ENCODE measurements at places on chromosomes 12 and 14. TPM values are rescaled to one million over a fixed set of nuclear protein-coding genes. Genes with fewer than 3 reads are reported as not detected.

The TXNRD1 gene
- total RNA-seq, result 108 TPM

The LRRK2 gene
- total RNA-seq, result 0.05 TPM

DNA sequence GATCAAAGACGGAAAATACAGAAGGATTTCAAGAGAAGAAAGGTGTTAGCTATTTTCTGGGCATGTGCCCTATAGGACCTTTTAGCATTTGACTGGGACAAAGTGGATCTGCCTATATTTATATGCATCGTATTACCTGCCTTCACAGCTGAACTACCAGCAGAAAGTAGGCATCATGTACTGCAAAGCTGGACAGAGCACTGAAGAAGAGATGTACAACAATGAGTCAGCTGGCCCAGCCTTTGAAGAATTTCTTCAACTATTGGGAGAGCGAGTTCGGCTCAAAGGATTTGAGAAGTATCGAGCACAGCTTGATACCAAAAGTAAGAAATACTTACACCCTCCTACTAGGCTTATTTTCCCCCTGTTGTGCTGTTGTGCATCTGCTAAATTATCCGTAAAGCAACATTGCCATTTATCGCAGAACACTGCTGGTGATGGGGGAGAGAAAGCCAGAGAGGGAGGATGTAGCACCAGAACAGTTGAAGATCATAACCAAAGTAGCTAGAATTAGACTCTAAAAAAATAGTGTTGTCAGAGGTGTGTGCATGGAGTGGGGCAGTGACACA, 282.0 kb upstream of the RGS6 start:
- no peak for DNase-seq
- no peaks in the 10 kb centered on the region for H3K4me1 ChIP-seq
- H3K4me3 ChIP-seq, result no peak overlapping the region
- peaks cover 62% of the 10 kb centered on the region for H3K36me3 ChIP-seq

- H3K36me3 ChIP-seq, result no peaks in the 10 kb centered on the region
- H3K27me3 ChIP-seq, result no peaks in the 10 kb centered on the region
- DNase-seq, result no peak
These were observed 2.1 kb upstream of the SERPINA1 start for GRCh38 chr14:94390372-94391086.

DNA sequence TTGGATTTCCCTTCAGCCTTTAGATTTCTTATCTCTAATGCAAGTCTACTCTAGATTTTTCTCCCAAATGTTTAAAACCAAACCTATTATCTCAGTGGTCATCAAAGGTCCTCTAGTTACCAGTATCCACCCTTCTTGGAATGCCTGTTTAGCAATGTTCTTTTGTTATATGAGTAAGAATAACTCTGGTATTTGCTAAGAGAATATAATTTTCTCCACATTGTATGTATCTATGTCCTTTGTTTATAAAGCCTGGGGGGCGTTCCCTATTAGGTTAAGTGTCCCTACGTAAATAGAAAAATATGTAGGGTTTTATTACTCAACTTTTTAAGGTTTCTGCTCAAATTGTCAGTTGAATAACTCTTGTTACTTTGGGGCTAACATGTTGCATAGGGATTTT, 27.3 kb downstream of the PPM1A start:
- H3K36me3 ChIP-seq, result peaks cover 15% of the 10 kb centered on the region
- no peak overlapping the region for H3K27ac ChIP-seq
- no peak for DNase-seq
- no peaks in the 10 kb centered on the region for H3K27me3 ChIP-seq

DNA sequence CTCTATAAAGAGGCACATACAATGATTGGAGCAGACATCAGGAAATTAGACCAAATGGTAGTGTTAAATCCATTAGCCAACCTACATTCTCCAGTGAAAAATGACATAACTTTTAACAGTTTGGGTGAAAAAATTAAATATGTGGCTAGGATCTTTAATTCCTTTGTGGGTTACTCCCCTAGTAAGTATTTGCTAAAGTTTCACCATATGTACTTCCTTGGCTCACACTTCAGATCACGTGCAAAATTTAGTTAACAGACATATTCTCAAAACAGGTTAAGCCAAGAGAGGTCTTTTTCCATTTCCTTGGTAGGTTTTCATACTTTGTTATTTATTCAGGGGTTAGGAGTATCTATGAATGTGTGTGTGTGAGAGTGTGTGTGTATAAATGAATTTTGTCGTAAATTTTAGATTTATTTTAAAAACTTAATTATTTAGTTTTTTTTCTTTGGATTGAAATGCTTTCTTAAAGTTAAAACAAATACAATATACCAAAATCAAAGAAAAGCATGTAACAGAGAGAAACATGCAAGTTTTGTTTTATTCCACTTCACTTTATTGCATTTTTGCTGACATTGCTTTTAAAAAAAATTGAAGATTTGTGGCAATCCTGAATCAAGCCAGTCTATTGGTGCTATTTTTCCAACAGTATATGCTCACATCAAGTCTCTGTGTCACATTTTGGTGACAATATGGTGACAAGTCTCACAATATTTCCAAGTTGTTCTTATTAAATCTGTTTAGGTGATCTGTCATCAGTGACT, 258.7 kb downstream of the FLRT2 start:
- H3K4me1 ChIP-seq, result no peaks in the 10 kb centered on the region
- no peaks in the 10 kb centered on the region for H3K27me3 ChIP-seq
- no peak overlapping the region for H3K27ac ChIP-seq
- no peaks in the 10 kb centered on the region for H3K36me3 ChIP-seq
- H3K4me3 ChIP-seq, result no peak overlapping the region
- no peak for DNase-seq

GRCh38 chr12:91370086-91370868, 187.7 kb upstream of the DCN start:
- H3K4me3 ChIP-seq, result no peak overlapping the region
- H3K4me1 ChIP-seq, result no peaks in the 10 kb centered on the region
- H3K27me3 ChIP-seq, result no peaks in the 10 kb centered on the region
- H3K27ac ChIP-seq, result no peak overlapping the region

DNA sequence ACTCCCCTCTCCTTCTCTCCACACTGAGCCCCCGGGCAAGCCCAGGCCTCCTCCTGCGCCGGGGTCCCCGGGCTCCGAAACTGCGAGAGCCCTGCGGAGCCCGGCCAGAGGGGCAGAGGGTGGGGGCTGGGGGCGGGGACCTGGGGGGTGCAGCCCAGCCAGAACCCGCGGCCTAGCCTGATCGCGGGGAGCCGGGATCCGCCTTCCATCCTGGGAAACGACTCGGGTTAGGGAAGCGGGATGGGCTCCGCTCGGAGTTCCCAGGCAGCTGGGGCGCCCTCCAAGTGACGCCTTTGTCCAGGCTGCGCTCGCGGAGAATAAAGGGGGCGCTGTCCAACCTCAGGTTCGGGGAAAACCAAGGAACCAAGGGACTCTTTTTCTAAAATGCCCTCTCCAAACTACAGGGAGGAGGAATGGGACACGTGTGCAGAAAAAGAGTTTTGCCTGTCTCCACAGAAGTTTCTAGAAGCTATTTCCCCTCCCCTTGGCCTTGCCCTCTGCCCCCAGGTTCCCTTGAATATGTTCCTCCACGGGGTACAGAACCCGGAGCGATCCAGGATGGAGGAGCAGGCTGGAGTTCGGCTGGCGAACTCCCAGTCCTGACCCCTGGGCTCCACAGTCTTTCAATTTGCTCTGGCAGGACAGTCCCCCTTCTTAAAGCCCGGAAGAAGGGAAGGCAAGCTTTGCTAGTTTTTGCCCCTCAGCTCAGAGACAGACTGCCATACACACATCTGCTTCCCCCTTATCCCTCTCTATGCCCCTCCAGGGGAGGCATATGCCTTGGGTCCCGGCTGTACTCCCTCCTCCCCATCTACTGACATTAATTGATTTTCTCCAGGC, 13.9 kb downstream of the NKX2-1 start:
- no peak overlapping the region for H3K27ac ChIP-seq
- no peak overlapping the region for H3K4me3 ChIP-seq
- peaks cover 2% of the 10 kb centered on the region for H3K4me1 ChIP-seq
- no peak for DNase-seq
- peaks cover 9% of the 10 kb centered on the region for H3K36me3 ChIP-seq
- H3K27me3 ChIP-seq, result peaks cover 79% of the 10 kb centered on the region

DNA sequence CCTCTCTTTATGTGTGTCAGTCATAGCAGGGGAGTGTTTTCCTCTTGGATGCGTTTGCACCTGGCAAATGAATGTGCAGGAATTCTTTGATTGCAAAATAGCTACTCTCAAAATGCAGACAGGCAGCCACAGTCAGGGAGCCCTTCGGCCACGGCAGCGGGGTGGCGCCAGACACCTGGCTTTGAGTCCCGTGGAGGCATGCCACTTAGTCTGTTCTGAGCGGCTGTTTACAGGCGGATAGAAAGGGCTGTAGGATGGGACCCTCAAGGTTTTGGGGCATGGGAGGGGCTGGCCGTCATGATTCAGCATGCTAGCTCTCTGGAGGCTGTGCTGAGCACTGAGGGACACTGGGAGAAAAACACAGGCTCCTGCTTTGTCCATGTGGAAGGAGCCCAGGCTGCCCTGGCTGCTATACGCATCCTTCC, 117.1 kb downstream of the SLC25A47 start:
- no peaks in the 10 kb centered on the region for H3K36me3 ChIP-seq
- peaks cover 26% of the 10 kb centered on the region for H3K4me1 ChIP-seq
- no peak overlapping the region for H3K27ac ChIP-seq
- H3K27me3 ChIP-seq, result no peaks in the 10 kb centered on the region

DNA sequence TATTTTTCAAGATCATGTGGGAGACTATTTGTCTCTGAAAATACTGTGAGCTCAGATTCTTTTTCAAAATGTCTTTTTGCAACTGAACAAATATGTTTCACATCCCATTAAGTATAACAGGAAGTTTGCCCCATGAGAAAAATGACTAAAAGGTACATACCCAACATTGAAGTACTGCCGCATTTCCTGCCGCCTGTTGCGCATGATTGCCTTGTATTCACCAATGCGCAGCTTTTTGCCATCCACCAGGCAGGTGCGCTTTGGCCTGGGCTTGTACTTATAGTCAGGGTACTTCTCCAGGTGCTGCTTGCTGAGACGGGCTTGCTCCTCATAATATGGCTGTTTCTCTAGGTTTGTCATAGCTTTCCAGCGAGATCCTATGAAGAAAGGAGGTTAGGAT, 413.2 kb downstream of the SOX5 start:
- H3K36me3 ChIP-seq, result no peaks in the 10 kb centered on the region
- no peak overlapping the region for H3K4me3 ChIP-seq
- no peak for DNase-seq
- H3K4me1 ChIP-seq, result no peaks in the 10 kb centered on the region

The LRRC10 gene
- total RNA-seq, result not detected

DNA sequence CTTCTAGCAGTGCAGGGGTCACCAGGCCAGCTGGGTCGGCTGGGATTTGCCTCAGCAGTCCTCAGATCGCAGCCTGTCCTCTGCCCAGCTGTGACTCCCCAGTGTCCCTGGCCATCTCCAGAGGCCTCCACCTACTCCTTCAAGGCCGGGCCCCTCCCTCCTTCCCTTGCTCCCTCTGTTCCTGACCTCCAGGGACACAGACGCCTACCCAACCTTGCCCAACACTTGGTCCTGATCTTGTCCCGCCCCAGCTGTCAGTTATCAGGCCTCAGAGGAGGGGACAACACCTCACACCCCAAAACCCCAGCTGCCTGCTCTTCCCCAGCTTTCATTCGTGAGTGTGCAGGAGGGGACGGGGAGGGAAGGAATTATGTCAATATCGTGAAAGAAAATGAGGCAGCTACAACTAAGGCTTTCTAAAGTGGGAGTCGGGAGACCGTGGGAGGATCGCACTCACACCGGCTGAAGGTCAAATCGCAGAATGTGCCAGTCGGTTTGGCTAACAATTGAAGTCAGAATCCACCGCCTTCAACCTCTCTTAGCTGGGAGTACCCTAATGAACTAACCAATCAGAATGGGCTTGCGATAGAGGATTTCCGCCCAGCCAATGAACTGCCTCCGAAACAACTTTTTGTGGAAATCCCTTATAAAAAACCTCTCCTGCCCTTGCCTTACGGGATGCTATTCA, 9.4 kb upstream of the PLBD2 start:
- DNase-seq, result no peak
- H3K4me1 ChIP-seq, result no peaks in the 10 kb centered on the region
- H3K27ac ChIP-seq, result no peak overlapping the region

The CRIP1 gene
- total RNA-seq, result 883 TPM

DNA sequence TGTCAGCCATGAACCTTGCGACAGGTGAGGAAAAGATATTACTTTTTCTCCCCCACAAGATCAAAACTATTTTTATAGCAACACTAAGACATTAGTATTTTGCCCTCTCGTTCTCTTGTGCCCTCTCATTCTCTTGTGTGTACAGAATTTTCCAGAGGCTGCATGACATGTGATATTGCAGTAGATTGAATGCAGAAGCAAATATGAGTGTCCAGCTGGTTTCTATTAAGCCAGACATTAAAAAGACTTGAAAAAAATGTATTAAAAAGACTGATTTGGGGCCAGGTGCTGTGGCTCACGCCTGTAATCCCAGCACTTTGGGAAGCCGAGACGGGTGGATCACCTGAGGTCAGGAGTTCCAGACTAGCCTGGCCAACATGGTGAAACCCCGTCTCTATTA, 63.7 kb upstream of the ZFP36L1 start:
- DNase-seq, result no peak
- H3K36me3 ChIP-seq, result no peaks in the 10 kb centered on the region
- peaks cover 3% of the 10 kb centered on the region for H3K27me3 ChIP-seq
- H3K4me1 ChIP-seq, result peaks cover 12% of the 10 kb centered on the region

DNA sequence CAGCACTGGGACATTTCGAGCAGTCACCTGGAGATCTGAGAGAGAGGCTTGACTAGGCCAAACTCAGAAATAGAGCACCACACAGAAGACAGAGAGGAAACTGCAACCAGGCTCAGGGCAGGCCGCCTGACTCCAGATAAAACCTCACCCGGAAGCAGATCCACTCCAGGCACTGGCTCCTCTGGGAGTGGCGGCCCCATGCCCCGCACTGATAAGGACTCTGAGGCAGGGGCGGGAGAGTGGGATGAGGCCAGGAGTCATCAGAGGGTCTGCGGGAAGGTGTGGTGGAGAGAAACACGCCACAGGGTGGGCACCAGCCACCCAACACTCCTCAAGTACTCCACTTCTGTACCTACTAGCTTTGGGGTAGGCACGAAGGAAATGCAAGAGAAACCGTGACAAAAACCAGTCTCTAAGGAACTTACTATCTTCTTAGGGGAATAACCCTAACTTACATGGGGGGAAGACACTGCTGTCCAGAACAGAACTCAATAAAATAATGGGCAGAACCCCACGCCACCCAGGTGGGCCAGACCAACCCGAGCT, 71.3 kb downstream of the CHGA start:
- no peaks in the 10 kb centered on the region for H3K27me3 ChIP-seq
- H3K4me3 ChIP-seq, result no peak overlapping the region
- DNase-seq, result no peak
- H3K4me1 ChIP-seq, result no peaks in the 10 kb centered on the region
- no peak overlapping the region for H3K27ac ChIP-seq

The APOF gene
- total RNA-seq, result not detected

- no peak overlapping the region for H3K4me3 ChIP-seq
- no peaks in the 10 kb centered on the region for H3K36me3 ChIP-seq
- no peak overlapping the region for H3K27ac ChIP-seq
These were observed 49.8 kb downstream of the NTS start for GRCh38 chr12:85923767-85924331.

The TMTC1 gene
- total RNA-seq, result 0.63 TPM

DNA sequence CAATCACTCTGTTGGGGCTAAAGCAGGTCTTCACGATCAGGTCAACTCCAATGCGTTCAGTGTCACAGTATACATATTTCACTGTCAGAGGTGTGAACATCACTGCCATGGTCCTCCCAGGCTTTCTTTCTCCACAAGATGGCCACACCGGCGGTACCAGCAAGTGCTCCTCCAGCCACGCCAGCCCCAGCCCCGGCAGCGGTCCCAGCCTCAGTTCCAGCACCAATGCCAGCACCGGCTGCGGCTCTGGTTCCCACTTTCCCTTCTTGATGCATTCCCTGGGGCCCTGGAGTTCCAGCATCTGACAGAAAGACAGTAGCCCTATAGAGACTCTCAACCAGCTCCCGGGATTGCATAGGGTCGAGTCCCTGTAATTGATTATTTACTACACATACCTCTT, 10.9 kb upstream of the KCNA5 start:
- H3K4me3 ChIP-seq, result no peak overlapping the region
- no peak for DNase-seq
- no peaks in the 10 kb centered on the region for H3K27me3 ChIP-seq
- H3K27ac ChIP-seq, result no peak overlapping the region
- no peaks in the 10 kb centered on the region for H3K4me1 ChIP-seq
